ENCODE measurements at places on chromosomes 2 and 18.

GRCh38 chr2:211061612-211062296 lies 505.4 kb downstream of the CPS1 start:
- no peak for DNase-seq

GRCh38 chr2:49640630-49641029 lies 486.3 kb upstream of the FSHR start:
- no peak for DNase-seq

- DNase-seq: no peak
These were observed 212.8 kb upstream of the LRRTM1 start for GRCh38 chr2:80517316-80517715.

- no peak for DNase-seq
These were observed 35.0 kb downstream of the AFF3 start for GRCh38 chr2:100107440-100107839.

DNA sequence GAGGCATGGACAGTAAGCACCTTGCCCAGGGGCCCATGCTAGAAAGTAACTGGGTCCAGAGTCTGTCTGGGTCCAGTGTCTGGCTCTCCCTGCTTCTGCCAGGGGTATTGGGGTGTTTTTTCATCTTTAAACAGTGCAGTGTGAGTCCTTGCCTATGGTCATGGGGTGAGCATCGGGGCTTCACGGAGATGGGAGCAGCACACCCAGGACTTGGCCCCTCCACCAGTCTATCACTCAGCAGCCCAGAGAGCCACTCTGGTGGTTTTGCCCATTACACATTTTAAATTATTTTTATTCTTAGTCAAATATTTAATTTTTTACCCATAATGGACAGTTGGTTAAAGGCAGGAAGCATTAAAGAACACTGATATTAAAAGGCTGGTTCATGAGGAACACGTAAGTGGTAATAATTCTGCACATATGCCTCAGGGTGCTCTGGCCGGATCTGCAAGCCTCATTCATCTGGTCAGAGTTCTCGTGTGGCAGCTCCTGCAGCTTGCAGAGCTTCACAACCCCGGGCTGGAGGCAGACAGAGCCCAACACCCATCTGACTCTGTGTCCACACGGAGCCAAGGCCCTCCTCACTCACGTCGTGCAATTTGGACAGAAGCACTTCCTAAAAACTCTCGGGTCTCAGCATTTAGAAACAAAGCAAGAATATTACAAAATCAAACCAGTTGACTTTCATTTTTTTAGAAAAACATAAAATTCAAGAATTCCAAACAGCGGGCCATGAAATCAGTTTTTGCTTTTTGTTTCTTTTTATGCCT lies 204.1 kb downstream of the CTIF start:
- DNase-seq: peak; percentile 95

DNA sequence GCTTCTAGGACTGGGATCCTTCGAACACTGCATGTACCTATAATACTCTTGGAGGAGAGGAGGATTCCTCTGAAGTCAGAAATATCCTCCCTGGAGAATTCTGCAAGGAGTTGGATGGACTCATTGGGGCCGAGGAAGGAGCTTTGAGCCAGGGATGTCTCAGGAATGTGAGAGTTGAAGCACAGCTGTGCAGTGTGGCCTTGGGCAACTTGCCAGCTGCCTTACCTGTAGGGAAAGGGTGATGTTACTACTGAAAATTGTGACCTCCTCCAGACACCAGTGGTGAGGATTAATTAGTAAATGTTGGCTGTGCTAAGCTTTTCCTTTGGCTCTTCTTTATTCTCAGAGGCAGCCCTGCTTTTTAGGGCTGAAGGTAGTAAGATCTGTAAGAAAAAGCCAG lies 41.4 kb downstream of the FMNL2 start:
- no peak for DNase-seq

DNA sequence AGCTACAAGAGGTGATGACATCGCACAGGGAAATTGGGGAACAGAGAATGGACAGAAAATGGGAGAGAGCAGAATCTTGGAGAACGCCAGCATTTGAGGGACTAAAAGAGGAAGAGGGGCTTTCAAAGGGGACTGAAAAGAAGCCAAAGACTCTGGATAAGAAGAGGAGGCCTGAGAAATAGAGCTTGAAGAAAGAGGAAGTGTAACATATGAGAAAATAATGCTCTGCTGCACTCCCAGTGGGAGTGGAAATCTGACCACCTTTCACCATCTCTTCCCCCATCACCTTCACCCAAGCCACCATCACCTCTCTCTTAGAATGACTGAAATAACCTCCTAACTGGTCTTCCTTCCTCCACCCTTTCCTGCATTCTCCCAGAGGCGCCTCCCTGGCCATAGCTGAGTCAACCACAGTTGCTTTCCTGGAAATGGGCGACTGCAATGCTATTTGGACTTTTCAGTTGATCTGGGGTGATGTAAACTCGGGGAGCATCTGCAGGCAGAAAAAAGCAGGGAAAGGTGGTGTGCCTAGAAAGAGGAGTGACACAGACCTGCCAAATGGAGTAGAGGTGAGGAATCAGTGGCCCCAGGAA lies 16.8 kb downstream of the CXCR1 start:
- DNase-seq: no peak

- DNase-seq: no peak
These were observed 122.6 kb upstream of the CTDP1 start for GRCh38 chr18:79556829-79557585.

Measured in suppressor macrophage (primary cell).